ENCODE measurements at places on chromosomes 6 and 20. TPM values are rescaled to one million over a fixed set of nuclear protein-coding genes. Genes with fewer than 3 reads are reported as not detected.

RAET1E gene
- total RNA-seq: 1.8 TPM

HLA-DMA gene
- total RNA-seq: 0.79 TPM

PHF20 gene
- total RNA-seq: 22.2 TPM

HAO1 gene
- total RNA-seq: not detected

PI3 gene
- total RNA-seq: not detected

HLA-DMB gene
- not detected for total RNA-seq

FAXC gene
- 0.25 TPM for total RNA-seq

SLC32A1 gene
- not detected for total RNA-seq

GNMT gene
- total RNA-seq: not detected

POU5F1 gene
- 0.13 TPM for total RNA-seq

WFDC2 gene
- not detected for total RNA-seq

IP6K3 gene
- not detected for total RNA-seq

WDR46 gene
- 112 TPM for total RNA-seq

GGT7 gene
- 9.0 TPM for total RNA-seq

SMIM8 gene
- total RNA-seq: 5.5 TPM

TRIM40 gene
- not detected for total RNA-seq

MBOAT1 gene
- 1.5 TPM for total RNA-seq

SIRPA gene
- 6.3 TPM for total RNA-seq

KCNB1 gene
- total RNA-seq: under 0.01 TPM

GLP1R gene
- not detected for total RNA-seq

QRSL1 gene
- total RNA-seq: 6.9 TPM

DAAM2 gene
- 13.6 TPM for total RNA-seq
